NCI-H1105 treated with DMSO at 0.1 percent for 48 hours (cell line): ENCODE measurements at places on chromosomes 13 and 19.

DNA sequence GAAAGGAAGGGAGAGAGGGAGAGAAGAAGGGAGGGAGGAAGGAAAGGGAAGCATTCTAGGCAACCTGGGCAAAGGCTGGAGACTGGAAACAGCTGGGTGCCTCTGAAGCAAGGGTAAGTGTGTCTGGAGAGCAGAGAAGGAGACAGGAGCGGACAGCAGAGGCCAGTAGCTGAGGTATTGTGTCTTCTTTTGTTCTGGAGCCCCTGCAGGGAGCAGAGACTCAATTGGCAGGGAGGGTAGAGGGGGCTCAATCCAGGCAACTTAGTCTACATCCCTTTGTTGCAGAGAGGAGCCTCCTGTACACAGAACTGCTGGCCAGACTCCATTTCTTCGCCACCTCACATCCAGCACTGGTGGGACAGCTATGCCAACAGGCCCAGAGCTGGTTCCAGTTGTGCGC lies 53.2 kb downstream of the NWD1 start:
- no peak for DNase-seq

DNA sequence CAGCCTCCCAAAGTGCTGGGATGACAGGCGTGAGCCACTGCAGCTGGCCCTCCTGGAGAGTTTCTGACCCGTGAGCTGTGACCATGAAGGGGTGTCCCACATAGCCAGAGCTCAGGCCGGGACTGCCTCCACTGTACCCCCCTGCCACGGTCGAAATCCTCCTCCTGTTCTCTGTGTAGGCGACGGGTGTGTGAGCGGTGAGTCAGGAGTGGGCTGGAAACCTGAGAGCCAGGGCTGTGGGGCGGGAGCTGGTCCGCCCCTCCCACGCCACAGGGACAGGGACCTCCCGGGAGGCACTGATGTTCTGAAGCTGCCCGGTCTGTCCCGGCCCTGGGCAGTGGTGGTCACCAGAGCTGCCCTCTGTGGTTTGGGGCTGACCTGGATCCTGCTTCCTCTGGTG lies 3.9 kb downstream of the WDR18 start:
- DNase-seq, result no peak

GRCh38 chr13:46486270-46486669 lies 66.7 kb upstream of the LRCH1 start:
- DNase-seq, result no peak

- no peak for DNase-seq
These were observed 3.6 kb upstream of the A1BG start for GRCh38 chr19:58356766-58357480.

DNA sequence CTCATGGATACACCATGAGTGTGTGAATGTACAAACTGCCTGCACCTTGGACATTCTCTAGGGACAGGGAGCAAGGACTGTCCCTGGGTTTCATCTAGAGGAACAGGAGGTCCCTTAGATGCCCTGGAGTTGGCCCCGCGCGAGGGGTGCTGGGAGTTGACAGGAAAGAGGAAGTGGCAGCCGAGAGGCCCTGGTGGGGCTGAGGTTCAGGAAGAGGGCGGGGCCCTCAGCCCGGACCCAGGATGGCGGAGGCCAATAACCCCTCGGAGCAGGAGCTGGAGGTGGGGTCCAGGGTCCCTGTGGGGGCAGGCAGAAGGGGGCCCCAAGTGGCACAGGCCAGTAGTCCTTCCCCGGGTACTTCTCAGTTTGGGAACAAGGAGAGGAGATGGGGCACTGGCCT lies 6.9 kb downstream of the PKN1 start:
- no peak for DNase-seq

DNA sequence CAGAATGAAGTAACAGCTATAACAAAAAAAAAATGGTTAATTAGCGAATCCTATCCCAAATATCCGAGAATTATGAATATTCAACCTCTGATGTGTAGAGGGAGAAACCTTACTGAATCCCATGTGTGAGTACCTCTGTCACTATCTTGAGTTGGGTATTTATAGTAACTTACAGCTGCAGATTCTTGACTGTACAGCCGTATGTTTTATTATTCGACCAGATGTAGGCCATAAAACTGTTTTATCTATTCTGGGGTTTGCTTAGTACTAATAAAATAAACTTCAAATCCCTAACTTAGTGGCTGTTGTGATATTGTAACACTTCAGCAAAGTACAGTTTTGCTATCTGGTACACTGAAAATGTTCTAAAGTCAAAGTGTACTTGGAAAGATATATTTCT lies 120.0 kb downstream of the EFNB2 start:
- no peak for DNase-seq

- no peak for DNase-seq
These were observed 24.9 kb downstream of the NFILZ start for GRCh38 chr19:8655340-8655709.
